ENCODE measurements at places on chromosomes 1 and 21.

- no peak for DNase-seq
Observed at GRCh38 chr1:212283741-212284140, 1.5 kb upstream of the PPP2R5A start.

- peak; percentile 58 for DNase-seq
Observed at GRCh38 chr1:92961896-92962752, 862 bp upstream of the DIPK1A start.

DNA sequence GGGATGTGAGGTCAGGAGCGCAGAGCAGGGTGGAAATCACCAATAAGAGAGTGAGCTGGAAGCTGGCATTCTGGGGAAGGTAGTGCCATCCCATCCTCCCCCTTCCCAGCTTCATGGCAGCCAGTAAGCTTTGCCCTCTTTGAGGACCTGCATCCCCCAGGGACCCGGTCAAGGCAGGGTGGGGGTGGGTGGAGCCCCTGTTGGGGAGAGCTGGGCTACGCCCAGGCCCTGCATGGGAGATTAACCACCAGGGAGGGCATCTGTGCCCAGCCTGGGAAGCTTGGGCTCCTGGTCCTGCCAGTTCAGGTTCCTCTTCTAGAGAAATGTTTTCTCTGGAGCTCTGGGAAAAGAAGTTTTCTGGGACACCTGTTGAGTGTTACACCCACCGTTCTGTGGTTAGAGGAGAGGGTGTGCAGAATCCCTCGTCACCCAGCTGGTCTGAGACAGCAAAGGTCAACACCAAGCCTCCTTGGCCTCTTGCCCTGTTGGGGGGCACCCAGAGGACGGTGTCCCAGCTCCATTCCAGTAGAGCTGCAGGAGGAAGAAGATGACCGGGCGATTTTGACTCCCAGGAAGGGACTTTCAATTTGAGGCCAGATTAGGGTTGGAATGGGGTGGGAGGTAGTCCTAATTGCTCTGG is 30.1 kb upstream of the TENT5C start:
- DNase-seq: peak; percentile 38

- no peak for DNase-seq
Observed at GRCh38 chr1:166470014-166470413, 303.2 kb upstream of the FAM78B start.

DNA sequence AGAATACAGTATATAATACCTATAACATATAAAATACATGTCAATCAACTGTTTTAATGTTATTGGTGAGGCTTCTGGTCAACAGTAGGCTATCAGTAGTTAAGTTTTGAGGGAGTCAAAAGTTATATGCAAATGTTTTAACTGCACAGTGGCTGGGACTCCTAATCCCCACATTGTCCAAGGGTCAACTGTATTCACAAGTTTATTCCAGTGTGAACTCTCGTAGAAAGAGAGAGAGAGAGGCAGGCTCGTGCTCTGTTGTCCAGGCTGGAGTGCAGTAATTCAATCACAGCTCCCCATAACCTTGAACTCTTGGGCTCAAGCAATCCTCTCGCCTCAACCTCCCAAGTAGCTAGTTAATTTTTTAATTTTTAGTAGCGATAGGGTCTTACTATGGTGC is 66.0 kb downstream of the NRIP1 start:
- DNase-seq: no peak

DNA sequence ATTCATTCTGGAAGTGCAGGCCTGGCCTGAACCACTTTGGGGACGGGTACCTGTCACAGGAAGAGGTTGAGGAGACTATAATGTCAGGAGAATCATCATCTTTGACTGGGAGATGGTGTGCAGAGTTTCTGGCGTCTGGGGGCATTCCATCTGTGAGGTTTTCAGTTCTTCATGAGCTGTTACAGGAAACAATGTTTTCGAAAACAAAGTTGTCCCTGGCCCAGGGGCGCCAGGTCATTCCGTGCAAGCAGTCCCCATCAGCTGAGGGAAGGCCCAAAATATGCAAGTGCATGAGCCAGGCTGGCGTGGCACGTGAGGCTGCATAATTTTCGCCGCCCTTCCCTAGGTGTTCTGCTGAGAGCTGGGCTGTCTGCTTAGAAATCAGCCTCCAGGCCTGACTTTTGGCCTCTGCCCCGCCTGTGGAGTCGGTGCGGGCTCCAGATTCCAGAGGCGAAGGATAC is 68.4 kb upstream of the ATP5PO start:
- no peak for DNase-seq

GRCh38 chr1:17400725-17401341 is 28.8 kb downstream of the PADI6 start:
- no peak for DNase-seq

GRCh38 chr1:18230321-18230720 is 122.7 kb downstream of the IGSF21 start:
- no peak for DNase-seq

DNA sequence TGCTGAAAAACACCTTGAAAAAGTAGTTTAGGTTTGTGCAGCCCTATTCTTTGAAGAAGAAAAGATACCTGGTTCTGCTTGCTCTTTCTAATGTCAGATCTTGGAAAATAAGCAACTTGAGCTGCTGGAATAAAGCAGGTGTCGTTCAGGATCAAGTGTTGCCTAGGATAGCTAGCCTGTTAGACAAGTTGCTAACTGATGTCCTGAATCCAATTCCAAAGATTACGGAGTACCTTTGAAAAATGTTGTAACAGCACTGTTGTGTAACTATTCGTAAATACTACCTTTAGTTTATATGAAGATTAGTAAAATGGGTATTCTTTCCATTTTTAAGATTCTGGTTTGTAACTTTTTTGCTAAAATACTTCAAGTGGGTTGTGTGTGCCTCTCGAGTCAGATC is 151.5 kb downstream of the CLEC20A start:
- no peak for DNase-seq

- DNase-seq: peak; percentile 33
Observed at GRCh38 chr1:116686723-116687352, 19.3 kb upstream of the IGSF3 start.

GRCh38 chr1:155256058-155256852 is 972 bp upstream of the ENTREP3 start:
- no peak for DNase-seq

DNA sequence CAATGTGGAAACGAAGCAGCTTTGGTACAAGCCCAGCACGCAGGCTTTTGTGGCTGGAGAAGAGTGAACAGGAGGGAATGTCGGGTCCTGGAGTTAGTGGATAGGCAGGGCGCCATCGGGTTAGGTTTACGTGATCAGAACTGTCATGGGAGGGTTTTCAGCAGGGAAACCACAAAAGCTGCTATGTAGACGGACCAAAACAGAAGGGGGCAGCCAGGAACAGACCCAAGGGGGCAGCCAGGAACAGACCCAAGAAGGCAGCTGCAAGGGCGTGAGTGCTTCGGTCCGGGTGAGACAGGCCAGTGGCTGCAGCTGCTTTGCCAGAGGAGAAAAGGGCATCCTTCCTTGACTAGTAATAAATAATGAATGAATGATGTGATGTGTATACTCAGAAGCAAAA is 77.5 kb upstream of the KIF1B start:
- no peak for DNase-seq

DNA sequence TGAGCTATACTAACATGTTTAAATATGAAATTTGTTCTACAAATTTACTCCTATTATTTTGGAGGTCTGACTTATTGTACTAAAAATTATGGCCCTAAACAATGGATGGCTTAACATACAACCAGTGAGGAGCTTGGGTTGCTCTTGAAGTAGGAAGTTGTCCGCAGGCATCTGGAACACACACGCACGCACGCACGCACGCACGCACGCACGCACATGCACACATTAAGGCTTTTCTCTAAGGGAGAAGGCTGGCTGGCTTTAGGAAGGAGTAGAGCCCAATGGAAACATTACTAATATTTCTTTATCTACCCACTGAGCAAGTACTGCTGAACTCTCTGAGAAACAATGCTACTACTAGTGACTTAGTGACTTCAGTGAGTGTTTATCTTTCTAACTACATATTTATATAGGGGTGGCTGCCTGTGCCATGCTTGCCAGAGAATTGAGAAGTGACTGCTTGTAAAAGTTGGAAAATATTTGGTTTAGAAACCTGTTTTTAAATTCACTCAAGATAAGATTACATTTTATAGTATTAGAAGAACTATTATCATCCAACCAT is 16.2 kb upstream of the ARHGAP29 start:
- DNase-seq: no peak

- DNase-seq: no peak
Observed at GRCh38 chr1:245380790-245381535, 226.2 kb downstream of the KIF26B start.

DNA sequence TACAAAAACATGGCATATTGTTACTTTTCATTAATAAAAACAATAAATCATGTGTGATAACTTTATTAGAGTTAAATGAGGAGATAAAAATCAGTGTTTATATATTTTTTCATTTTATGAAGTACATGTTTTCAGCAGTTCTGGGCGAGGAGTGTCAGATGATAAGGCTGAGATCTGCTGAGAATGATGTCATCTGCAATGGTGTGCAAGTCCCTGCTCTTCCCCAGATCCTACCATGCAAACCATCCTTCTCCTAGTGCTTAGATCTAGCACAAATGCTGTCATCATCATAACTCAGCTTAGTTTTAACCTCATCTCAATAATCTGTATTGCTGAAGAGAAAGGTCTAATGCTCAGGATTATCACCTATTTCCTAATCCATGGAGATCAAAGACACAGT is 214.4 kb upstream of the DAB1 start:
- DNase-seq: no peak

- no peak for DNase-seq
Observed at GRCh38 chr1:58064166-58064565, 482.4 kb downstream of the OMA1 start.

DNA sequence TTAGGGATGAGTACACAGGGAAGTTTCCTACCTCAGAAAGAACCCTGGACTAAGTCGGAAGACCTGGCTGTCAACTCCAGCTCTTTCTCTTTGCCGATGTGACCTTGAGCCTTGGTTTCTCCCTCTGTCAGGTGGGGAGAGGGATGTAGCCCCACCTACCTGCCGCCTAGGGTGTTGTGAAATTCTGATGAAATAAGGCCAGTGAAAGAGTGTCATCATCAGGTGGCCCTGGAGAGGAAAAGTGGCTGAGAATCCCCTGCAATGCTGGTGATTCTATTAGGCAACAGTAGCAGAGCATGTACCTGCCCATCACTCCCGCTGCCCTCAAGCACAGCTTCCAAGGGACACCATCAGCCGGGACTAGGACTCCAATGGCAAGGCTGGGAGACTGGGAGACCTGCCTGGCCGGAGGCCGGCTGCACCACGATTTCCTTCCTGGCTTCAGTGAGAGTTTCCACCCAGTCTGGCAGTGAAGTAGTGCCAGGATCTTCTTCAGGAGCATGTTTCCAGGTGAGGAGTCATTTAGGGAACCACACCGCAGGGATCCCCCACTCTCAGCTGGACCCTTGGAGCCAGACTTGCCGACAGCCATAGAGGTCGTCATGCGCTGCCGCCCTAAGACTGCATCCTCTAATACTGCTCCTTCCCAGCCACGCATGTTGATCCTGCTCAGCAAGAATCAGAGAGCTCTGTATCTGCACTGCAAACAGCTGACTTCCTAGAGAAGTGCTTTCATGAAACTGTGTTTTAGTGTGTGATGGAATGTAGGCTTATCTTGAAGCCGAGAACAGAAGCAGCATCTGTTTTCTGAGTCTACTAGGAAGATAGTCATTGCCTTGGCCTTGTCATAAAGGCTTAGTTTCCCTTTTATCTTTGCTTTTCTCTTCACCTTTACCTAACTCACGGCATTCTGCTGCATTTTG is 88.0 kb upstream of the F3 start:
- DNase-seq: peak; percentile 60

DNA sequence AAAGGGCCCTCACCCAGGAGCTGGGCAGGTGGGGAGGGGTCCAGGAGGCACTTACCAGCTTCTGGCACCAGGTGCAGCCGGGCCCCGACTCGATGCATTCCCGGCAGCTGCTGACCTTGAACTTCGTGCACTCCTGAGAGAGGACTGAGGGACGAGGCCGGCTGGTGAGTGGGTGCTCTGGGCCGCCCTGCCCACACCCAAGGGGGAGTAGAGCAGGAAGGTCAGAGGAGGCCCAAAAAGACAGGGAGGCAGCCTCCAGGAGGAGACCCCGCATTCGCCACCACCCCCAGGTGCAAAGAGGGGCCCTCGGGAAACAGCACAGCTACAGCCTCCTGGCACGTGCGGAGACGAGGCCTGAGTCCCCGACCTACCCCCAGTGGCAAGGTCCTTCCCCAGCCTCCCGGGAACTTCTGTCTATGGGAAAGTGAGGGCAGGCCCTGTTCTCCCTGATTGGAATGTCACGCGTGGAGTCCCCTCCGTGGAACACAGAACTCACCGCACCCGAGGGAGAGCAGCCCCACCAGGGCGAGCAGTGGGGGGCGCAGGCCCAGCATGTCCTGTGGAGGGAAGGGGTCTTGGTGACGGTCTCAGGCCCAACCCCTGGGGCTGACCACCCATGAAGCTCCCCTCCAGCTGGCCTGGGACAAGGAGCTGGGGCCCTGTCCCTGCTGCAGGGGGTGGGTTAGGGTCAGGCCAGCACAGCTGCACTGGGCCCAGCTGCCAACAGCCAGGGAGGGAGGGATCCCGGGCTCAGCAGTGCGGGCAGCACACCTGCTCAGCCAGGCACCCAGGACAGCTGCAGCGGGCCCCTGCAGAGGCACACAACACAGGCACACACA is 10.3 kb downstream of the ITGB2 start:
- DNase-seq: no peak

GRCh38 chr1:8031176-8031785 is 5.2 kb upstream of the ERRFI1 start:
- no peak for DNase-seq

DNA sequence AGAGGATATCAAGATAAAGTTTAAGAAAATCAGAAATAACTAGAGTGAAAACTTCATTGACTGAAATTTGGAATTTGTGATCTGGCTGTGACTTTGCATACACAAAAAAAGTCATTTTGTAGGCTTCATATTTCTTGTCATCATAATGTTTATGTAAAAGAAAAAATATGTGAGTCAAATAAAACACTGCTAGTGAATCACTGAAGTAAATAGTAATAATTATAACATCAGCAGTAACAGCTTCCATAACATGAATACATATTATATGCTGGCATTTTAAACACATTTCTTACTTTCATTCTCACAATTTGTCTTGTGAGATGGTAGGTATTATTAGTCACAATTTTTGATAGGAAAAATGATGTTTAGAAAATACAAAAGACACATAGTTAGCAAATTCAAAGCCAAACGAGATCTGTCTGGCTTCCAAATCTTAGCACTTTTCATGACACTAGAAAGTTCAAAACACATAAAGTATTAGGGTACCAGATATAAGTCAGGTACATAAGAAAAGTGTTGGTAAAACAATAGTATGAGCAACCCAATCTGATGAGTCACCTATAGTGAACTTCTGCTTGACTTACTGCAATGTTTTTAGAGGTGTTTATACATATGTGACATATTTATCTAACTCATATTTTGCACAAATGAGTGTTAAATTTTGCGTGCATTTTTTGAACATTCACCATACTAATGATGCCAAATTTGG is 241.0 kb upstream of the SNX7 start:
- DNase-seq: no peak

DNA sequence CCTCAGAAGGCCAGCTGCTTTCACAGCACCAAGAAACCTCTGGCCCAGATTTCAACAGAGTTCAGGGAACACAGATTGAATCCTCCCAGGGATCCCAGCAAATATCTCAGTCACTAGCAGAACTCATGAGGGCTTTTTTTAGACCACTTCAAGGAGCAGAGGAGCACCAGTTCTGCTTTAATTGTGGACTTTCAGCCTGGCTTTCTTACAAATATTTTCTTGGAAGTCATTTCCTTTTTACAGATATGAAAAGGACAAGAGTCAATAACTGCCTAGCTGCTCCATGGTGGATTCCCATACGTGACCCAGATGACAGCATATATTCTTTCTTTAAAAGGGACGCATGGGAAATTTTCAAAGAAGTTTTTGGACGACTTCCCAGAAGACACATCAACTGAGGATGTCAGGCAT is 6.4 kb upstream of the LRRC8B start:
- DNase-seq: no peak

Data from islet precursor cell (in vitro differentiated cells).